NCI-H187 (cell line): ENCODE measurements at places on chromosomes 1 and 21.

- DNase-seq, result no peak
Measured at GRCh38 chr1:55476445-55477015, 261.4 kb upstream of the USP24 start.

DNA sequence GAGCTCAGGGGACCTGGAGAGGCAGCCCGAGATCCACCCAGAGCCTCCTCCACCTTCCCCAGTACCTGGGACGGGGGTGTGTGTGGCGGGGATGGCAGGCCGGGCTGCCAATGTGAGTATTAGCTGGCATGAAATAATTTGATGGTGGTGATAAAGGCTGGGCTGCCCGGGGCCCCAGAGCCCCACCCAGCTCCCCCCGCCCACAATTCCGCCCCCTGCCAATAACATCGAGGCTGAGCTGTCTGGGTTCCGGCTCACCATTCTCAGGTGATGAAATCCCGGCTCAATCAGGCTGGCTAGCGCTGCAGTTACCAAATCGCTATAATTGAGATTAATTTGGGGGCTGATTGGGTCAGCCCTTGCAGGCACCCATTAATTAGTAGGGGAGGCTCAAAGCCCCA is 103.8 kb upstream of the CASZ1 start:
- DNase-seq, result no peak

DNA sequence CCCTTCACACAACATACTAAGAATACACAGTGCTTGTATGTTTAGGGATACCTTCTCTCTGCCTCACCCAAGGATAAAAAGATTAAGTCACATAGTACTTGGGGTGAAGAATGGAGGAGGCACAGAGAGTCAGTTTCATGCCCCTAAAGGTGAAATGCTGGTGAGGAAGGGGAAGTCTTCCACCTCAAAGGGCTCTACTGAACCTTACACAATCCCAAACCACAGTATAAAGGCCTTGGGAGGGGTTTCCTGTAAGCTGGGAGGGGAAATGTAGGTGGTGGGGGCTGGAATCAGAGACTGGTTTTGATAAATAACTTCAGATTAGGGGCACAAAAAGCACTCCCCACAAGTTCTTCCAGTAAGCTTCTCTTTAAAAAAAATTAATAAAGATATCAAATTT is 3.5 kb downstream of the MINDY1 start:
- DNase-seq, result no peak

DNA sequence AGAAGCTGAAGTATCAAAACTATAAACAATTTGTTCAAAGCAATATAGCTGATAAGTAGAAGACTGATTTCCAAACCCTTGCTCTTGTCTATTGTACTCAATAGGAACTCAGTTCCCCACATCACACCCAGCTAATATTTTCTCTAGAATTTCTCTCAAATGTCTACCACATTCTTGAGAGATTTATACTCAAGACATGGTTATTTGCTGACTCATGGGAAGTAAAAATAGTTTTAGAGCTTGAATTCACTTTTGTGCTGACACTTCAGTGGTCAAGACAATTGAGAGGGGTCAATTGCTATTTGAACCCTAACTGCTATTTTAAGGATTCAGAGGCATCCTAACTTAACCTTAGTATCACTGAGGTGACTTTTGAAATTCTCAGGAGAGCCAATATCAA is 99.0 kb downstream of the TNNI3K start:
- DNase-seq, result no peak

DNA sequence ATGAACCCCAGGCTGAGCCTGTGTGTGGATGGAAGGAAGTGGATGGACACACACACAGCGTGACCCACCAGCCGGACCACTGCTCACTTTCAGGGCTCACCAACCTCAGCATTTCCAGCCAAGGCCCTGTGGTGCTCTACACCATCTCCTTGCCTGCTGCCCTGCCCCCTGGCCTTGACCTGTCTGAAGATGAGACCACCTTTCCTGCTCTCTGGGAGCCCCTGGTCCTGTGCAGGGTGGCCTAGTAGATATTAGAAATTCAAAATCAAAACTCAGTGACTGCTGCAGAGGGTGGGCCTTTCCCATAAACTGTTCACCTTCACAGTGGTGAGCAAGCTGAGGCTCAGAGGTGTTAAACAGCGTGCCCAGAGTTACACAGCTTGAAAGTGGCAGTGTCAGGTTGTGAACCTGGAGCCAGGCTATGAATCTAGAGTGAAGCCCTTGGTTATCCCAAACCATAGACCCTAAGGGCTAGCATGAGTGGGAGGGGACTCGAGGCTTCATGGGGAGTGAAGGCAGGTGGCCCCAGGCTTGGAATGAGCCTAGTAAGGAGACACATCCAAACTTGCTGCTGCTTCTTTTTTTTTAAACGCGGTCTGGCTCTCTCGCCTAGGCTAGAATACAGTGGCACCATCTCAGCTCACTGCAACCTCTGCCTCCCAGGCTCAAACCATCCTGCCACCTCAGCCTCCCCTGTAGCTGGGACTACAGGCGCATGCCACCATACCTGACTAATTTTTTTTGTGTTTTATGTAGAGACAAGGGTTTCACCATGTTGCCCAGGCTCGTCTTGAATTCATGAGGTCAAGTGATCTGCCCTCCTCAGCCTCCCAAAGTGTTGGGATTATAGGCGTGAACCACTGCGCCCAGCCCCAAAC is 41.5 kb downstream of the MAN1C1 start:
- no peak for DNase-seq

GRCh38 chr1:201370500-201370899 is 7.0 kb downstream of the TNNT2 start:
- DNase-seq, result no peak

- DNase-seq, result no peak
Measured at GRCh38 chr1:234735916-234736315, 125.9 kb upstream of the IRF2BP2 start.

GRCh38 chr1:147771226-147772125 is 11.1 kb upstream of the GJA5 start:
- no peak for DNase-seq

DNA sequence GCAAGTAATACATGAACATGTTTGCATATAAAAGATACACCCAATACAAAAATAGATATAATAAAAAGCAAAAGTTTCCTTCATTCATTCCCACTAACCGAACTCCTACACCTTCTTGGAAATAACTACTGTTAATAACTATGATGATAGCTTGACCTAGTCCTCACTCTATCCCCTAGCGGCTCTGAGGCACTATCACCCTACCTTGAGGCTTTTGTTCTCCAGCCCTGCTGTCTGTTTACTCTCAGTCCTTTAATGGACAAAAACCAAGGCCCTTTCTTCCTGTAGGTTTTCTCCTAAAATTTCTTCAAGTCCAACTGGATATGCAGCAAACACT is 186.6 kb downstream of the SLC35F3 start:
- no peak for DNase-seq

DNA sequence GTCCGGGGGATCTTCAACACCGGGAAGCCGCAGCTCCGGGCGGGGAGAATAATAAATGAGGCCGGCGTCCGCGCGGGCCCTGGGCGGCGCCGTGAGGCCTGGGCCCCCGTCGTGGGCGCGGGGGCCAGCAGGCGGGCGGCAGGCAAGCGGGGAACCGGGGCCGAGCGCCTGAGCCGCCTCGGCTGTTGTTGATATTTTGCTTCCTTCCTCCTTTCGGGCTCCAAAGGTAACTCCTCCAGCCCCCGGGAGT is at the start of gene MEF2D:
Gene MEF2D, minus strand, starts transcription at position 233 of the 250 bp plus-strand sequence. CDS start 17,483 bp downstream, outside the sequence.
- no peak for DNase-seq

GRCh38 chr1:198491028-198491427 is 49.5 kb downstream of the ATP6V1G3 start:
- no peak for DNase-seq

DNA sequence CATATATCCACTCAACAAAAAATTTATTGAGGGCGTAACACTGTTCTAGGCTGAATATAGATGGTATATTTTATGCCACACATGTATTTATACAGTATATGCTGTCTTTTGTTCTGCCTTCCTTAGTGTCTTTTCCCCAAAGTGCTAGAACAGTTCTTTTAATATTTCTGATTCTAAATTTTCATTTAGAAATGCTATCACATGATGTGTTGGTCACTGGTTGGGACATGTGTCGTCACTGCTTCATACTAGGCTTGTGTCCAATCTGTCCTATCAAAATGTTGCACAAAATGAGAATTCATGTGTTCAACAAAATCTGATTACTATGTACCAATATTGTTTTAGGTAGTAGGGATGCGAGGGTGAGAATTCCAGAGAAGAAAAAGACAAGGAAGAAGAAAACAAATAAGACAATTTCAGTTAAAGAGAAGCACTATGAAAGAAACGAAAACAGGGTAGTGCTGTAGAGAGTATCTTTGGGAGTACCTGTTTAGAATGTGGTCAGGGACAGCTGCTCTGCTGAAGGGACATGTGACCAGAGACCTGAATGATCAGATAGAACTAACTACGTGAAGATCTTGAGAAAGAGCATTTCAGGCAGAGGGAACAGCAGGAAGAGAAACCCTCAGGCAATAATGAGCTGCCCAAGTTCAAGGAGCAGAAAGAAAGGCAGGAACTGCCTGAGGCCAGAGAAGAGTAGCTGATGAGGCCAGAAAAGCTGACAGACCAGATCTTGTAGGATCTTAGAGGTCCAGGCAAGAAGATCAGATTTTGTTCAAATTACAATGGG is 1.3 kb downstream of the KMO start:
- no peak for DNase-seq

DNA sequence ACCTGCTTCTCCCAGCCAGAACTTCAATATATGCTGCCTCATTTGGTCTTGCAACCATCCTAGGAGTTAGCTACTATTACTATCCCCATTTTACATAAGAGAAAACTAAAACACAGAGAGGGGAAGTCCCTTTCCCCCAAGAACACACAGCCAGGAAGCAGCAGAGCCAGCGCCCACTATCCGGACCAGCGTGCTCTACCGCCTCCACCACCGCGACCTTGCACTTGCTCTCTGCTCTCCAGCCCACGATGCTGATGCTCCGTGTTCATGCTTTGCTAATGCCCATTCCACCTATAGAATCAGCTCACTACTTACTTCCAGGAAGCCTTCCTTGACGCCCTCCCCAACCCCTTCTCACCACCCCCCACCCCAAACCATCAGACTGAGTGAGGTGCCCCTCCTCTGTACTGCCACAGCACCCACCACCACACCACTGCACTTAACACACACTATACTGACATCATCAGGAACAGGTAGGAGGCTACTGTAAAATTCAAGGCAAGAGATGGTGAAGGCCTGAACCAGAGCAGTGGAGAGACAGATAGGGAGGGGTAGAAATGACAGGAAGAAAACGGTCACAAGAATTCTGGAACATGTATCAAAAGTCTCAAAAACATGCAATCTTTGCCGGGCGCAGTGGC is 9.4 kb downstream of the TMEM53 start:
- no peak for DNase-seq

DNA sequence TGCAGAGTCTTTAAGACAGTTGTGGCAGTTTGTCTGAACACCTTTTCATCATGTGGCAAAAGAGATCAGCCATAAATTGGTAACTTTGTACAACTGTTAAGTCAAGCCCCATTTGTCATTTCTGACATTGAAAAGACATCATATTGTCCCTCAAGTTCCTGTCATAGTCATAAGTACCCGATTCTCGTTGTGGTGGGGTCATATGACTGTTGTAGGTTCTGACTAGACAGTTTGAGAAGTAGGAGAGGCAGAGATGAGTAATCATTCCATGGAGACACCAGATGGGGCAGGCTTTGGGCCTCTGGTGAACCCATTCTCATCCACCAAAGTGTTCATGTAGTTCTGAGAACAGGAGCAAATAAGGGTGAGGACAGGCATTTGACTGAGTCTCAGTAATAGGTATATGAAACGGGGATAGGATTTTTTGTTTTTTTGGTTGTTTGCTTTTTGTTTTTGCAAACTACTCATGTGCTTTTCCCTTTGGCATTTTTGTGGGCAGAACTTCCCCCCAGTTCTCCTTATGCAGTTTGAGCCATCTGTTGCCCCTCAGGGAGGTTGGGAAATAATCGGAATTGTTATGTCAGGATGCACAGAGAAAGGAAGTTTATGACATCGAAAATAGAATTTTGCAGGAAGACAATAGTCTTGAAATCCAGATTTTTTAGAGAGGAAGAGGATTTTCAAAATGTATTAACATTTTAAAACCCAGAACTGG is 86.9 kb upstream of the KCNE2 start:
- DNase-seq, result no peak

- DNase-seq, result no peak
Measured at GRCh38 chr1:54459726-54460191, 53.6 kb upstream of the SSBP3 start.
